Epithelial cell of prostate (primary cell): ENCODE measurements at places on chromosomes 16 and 17.

GRCh38 chr16:24936151-24936550 is 79.0 kb downstream of the ARHGAP17 start:
- DNase-seq, result no peak

DNA sequence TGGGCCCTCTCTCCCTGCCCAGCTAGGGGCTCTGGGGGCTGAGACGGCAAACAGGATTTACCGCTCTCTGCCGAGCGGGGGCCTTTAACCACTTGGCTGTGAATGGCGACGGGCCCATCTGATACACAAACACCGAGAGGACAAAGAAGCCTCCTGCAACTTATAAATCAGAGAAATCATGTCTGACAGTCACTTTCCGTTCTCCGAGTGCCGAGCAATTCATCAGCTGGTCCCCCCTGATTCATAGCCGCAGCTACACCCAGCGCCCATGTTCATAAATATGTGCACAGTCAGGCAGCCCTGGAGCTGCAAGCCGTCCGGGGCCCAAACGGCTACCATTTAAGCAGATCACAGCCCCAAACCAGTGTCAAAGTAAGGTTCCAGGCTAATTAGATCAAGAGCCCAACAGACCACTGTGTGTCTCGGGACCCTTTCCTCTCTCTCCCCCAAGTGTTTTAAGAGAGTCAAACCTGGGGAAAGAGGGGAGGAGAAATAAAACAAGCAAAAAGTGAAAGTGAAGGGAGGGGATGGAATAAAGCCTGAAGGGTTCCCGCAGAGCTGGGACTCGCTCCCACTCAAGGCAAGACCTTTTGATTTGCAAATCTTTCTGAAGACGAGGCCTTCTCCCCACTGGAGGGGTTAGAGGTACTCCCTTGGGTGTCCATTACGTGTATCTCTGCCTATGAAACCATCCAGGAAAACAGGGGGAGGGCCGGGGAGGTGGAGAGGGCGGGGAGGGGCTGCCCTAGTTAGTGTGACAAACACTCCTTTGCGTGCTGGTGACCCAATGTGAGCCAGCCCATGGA is 154.7 kb downstream of the C16orf78 start:
- DNase-seq, result no peak

DNA sequence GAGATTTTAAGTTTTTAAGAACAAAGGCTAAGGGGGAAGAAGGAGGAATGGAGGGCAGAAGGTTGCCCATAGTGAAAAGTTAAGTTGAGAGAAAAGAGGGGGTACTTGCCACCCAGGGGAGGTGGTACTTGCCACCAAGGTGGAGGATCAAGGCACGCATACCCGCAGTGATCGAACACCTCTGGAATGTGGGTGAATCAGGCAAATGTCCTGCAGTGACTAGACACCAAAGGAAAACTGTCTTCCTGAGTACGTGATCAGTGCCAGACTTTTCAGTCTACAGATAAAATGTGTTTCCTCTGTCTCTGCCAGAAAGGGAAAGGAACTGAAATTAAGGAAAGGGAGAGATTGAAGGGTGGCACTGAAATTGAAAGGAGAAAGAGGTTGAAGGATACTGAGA is 2285.3 kb downstream of the TP53TG3F start:
- DNase-seq, result no peak

DNA sequence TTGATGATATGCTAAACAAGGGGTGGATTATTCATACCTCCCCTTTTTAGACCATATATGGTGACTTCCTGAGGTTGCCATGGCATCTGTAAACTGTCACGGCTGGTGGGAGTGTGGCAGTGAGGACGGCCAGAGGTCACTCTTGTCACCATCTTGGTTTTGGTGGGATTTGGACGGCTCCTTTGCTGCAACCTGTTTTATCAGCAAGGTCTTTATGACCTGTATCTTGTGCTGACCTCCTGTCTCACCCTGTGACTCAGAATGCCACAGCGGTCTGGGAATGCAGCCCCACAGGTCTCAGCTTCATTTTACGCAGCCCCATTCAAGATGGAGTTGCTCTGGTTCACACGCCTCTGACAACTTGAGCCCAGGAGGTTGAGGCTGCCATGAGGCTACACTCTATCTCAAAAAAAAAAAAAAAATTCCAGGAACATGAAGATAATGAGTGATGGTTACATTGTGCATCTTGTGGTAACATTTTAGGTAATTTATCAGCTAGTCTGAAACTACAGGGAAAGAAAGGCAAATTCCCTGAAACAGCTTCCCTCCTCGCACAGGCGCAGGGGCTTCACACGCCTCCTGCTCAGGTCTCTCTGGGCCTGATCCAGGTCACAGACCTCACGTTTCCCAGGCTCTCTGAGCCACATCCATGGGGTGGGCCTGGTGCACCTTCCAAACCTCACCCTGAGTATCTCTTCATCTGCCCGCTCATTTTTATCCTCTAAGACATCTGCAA is 15.3 kb upstream of the UBE2I start:
- no peak for DNase-seq

DNA sequence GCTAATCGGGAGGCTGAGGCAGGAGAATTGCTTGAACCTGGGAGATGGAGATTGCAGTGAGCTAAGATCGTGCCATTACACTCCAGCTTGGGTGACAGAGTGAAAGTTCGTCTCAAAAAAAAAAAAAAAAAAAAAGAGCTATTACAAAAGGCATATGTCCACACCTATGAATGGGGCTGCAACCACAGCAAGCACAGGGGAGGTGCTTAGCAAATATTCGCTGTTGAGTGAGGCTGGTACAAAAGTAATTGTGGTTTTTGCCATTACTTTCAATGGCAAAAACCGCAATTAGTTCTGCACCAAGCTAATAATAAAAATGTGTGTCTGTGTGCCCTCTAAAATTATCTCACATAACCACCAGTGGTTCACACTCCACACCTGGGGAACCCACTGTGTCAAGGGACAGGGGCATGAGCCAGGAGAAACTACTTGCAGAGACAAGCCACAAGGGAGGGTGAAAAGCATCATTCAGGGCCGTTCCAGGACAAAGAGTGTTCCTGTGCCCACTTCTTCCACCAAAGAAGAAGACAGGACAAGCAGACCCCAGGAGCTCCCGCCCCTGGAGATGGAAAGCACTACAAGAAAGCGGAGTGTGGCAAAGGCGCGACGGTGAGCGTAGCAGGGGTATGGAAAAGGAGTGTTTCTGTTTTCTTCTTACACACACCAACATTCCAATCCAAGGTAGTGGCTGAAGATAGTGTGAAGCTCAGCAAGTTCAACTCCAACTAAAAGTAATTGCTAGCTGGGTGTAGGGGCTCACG is 84.4 kb upstream of the CNEP1R1 start:
- no peak for DNase-seq

DNA sequence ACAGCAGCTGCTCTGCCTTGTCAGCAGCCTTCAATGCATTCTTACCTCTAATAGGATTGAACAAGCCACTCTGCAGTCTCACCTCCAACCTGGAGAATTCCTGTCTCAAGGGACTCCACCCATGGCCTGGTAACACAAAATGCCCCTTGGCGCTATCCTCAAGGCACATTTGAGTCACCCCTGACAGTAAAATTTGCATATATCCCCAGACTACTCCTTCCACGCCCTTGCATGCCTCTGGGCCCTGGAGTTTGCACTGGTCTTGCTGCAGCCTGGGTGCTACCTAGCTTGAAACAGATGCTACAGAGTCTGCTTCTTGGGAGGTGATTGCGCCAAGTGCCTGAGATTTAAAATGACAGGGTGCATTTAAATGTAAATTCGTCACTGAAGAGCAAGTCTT is 391.4 kb upstream of the MAF start:
- DNase-seq, result no peak

GRCh38 chr17:80070375-80071115 is 30.8 kb upstream of the GAA start:
- DNase-seq, result no peak

DNA sequence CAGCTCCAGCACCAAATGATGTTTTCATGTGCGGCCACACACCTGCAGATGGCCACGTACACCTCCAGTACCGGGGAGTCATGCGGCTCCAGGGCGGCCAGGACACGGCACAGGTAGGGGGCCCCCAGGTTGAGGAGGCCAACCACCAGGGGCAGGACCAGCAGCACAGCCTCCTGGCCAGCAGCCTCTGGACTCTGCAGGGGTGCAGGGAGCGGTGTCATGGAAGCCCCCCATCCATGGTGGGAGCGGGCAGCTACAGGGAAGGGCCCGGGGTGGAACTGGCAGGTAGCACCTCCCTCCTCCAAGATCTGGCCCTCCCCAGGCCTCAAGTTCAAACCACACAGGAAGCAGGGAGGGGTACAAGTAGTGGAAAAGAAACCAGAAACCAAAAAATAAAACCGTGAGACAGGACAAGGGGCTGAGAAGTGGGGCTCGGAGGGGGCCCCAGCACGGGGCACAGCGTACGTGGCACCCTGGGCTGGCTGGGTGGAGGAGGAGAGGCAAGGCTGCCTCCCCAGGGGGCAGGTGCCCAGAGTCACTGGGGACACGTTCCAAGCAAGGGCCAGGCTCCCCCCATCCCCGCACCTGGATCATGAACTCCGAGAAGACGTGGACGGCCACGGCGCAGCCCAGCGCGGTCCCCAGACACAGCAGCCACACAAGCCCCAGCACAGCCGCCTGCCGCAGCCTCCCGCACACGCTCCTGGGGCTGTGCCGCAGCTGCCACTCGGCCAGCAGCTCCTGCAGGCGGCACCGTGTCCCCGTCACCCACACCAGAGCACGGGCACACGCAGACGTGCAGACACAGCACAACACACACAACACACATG is 7.4 kb downstream of the TMC6 start:
- no peak for DNase-seq

GRCh38 chr17:48429156-48429555 is 858 bp downstream of the SKAP1 start:
- DNase-seq, result no peak

GRCh38 chr16:73304008-73304774 is 256.3 kb upstream of the ZFHX3 start:
- no peak for DNase-seq

DNA sequence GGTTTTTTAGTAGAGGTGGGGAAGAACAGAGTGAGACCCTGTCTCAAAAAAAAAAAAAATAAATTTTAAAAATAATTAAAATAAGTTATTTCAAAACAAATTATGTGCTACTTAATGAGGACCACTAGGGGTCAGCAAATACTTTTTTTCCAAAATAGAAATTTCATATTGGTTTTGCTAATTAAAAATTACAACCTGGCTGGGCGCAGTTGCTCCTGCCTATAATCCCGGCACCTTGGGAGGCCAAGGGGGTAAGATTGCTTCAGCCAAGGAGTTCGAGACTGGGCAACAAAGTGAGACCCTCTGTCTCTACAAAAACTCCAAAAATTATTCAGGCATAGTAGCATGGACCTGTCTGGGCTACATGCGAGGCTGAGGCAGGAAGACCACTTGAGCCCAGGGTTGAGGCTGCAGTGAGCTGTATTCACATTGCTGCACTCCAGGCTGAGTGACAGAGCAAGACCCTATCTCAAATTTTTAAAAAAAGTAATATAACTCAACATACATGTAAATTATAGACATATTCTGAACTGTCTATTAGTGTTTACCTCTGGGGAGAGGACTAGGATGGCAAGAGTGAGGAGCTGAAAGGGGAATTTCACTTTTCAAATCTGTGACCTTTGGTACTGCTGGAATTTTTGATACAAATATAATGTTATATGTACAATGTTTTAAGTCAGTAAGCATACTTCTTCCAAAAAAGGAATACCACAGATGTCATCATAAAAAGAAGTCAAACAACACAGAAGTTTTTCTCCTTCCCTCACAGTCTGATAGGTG is 8.1 kb downstream of the MEIOB start:
- DNase-seq, result no peak

DNA sequence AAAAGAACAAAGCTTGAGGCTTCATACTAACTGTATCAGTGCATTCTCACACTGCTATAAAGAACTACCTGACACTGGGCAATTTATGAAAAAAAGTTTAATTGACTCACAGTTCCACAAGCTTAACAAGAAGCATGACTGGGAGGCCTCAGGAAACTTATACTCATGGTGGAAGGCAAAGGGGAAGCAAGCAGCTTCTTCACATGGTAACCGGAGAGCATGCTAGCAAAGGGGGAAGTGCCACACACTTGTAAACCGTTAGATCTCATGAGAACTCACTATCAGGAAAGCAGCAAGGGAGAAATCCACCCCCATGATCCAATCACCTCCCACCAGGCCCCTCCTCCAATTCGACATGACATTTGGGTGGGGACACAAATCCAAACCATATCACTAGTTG is 25.3 kb downstream of the CTRB2 start:
- no peak for DNase-seq

DNA sequence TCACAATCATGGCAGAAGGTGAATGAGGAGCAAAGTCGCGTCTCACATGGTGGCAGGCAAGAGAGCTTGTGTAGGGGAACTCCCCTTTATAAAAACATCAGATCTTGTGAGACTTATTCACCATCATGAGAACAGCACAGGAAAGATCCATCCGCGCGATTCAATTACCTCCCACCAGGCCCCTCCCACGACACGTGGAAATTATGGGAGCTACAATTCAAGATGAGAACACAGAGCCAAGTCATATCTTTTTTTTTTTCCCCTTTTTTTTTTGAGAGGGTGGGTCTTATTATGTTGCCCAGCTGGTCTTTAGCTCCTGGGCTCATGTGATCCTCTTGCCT is 60.0 kb downstream of the RPTOR start:
- no peak for DNase-seq

- DNase-seq, result no peak
These were observed 29.1 kb downstream of the HS3ST3A1 start for GRCh38 chr17:13572581-13572980.

GRCh38 chr16:20660325-20660724 is 37.2 kb downstream of the ACSM1 start:
- no peak for DNase-seq

DNA sequence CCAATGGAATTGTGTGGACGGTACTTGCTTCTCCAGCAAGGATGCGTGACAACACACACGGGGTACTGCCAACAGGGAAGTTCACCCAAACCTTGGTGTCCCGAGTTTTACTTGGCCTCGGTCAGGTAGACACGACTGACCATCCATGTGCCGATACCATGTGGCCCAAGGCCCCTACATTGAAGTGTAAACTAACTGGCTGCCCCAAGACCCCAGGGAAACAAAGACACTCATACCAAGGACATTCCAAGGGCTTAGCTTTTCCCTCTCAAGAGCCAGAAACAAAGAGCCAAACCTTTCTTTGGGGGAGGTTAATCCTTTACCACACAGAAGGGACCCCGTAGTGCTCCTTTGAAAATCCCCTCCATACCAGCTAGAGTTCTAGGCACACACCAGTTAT is 215.9 kb upstream of the TNRC6C start:
- DNase-seq, result no peak

GRCh38 chr16:6949240-6949639 is 383.4 kb upstream of the RBFOX1 start:
- DNase-seq, result no peak
